NCI-H510A treated with DMSO at 0.1 percent for 48 hours (cell line): ENCODE measurements at places on chromosomes 6 and 20.

- DNase-seq: no peak
Observed at GRCh38 chr6:28920281-28920680, 3.5 kb downstream of the TRIM27 start.

DNA sequence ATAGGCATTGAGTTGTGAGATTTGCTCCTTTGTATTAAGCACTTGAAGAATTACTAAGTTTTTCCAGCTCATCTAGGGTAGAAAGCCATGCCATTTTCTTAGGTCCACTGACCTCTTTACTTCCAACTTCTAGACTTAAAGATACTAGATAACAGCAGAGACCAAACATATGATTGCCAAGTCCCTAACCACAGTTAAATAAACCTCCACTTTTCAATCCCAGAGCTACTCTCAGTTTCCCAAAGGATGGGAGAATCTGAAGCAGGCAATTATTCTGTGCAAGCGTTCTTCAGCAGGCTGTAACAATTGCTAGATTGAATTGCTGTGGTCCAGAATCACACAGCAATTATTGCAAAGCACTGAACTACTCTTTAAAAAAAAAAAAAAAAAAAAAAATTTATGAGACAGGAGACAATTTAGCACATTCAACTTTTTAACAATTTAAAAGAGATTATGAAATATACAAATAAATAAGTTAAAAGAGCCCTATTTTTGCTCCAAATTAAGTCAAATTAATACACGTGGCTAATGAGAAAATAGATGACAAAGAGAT, 104.0 kb upstream of the PRSS16 start:
- no peak for DNase-seq

DNA sequence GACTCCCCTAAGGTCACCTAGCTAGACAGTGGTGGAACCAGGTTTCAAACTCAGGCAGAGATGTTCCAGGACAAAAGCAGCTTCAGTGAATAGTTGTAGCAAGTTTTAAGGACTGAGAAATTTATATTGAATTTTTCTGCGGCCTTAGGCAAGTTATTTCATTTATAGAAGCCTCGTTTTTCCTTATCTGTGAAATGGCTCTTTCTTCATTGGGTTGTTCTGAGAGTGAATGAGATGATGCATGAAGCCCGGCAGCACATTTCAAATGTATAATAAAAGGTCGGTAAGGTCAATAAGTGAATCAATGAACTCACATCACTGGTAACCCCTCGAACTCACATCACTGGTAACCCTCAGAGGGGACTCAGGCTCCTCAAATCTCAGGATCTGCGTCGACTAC, 1.1 kb upstream of the GMPR start:
- DNase-seq: no peak

DNA sequence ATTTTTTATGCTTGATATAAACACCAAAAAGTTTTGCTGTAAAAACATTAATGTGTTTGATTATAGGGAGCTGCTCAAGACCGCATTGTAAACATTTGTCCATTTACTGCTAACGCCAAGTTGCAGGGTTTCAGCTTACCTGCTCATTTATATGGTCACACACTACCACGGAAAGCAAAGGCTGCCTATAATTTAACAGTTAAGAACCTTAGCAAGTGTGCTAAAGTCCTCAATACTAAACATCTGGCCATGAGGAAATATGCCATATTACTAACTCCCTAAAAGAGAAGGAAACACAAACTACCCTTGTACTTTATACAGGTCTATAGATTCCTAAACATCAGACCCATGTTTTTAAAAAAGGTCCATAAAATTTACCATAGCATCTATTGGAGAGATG, 129.5 kb downstream of the ASCC3 start:
- DNase-seq: no peak

GRCh38 chr20:44081476-44081875, 105.5 kb downstream of the JPH2 start:
- DNase-seq: no peak

GRCh38 chr6:125165256-125165655, 11.7 kb downstream of the TPD52L1 start:
- no peak for DNase-seq

- peak; percentile 84 for DNase-seq
Observed at GRCh38 chr20:62914970-62915457, 11.3 kb downstream of the DIDO1 start.
